ENCODE measurements at places on chromosomes 7 and 10. TPM values are rescaled to one million over a fixed set of nuclear protein-coding genes. Genes with fewer than 3 reads are reported as not detected.
A peak's percentile ranks its signal among the peaks of the same experiment; 100 is the strongest.

DNA sequence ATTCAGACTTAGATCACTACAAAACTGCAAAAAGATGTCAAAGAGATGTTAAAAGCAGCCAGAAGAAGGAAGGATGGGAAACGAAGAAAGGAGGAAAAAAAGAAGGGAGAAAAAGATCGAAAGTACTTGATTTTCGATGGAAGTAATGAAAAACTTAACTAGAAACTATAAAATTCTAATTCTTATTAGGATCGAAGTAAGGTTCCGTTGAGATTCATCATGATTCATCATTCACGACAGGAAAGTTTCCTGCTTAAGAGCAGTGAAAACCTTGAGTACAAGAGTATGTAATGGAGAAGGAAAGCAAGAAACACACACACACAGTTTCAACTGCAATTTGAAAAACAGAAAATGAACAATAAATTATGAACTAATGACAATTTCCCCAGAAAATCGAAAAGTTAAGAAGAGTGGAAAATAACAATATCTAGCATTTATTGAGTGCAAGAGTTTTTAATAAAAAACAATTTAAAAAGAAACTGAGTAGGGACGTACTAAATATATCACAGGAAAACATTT, 1.1 kb upstream of the ING3 start:
- no peak for DNase-seq

GRCh38 chr7:158369866-158370265, 217.8 kb downstream of the PTPRN2 start:
- DNase-seq = no peak

GRCh38 chr10:97463363-97464132, 17.6 kb downstream of the ZDHHC16 start:
- DNase-seq = peak; percentile 68

Gene ANXA8
- total RNA-seq = 9.3 TPM

Gene SPDYE18
- total RNA-seq = not detected

All from tongue (tissue), 3 donors.